ENCODE measurements at places on chromosomes 6 and 20.

DNA sequence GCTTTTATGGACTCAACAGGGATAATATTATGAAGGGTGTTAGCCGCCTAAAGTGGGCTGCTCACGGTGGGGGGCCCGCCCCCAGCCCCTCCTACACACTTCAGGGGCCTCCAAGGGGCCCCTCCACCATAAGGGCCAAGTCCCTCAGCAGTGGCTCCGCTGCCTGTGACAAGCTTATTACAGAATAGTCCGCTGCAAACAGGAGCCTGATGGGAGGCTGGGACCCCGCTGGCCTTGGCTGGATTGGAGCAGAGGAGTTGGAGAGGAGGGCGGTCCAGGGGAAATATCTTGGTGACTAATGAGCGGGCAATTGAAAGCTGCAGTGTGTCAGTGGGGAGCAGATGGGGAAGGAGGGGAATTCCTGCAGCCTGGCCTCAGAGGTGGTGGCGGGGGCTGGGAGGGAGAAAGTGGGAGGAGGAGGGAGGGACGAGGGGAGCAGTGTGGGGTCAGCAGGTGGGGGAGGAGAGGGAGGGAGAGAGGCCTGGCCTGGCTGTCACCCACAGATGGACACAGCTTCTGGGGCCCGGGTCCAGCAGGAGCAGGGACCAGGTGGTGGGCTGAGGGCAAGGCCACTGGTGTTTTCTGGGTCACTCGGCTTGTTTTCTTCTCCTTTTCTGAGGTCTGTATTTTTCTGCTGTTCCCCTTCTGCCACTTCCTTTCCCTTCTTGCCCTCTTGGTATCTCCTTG, 57.6 kb upstream of the FOXP4 start:
- DNase-seq: no peak

DNA sequence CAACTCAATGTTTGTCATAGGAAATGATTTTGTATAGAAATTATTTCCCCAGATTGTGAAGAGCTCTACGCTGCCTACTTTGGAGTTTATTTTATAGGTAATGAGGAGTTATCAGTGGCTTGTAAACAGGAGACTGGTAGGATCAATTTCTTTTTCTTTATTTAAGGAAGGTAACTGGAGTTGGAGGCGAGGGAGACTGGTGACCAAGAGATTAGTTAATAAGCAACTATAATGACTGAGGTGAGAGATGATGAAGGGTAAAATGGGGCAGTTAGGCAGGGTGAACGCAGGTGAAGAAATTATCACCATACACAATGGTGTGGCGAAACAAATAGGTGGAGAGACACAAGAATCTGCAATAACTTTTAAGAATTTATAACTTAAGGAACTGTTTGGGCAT, 100.2 kb downstream of the PRKN start:
- DNase-seq: no peak

GRCh38 chr6:116221067-116221466, 32.8 kb downstream of the TSPYL4 start:
- no peak for DNase-seq

- no peak for DNase-seq
Measured at GRCh38 chr20:61123751-61124368, 128.2 kb upstream of the CDH4 start.

- DNase-seq: no peak
Measured at GRCh38 chr6:43516367-43516696, 394 bp downstream of the YIPF3 start.

DNA sequence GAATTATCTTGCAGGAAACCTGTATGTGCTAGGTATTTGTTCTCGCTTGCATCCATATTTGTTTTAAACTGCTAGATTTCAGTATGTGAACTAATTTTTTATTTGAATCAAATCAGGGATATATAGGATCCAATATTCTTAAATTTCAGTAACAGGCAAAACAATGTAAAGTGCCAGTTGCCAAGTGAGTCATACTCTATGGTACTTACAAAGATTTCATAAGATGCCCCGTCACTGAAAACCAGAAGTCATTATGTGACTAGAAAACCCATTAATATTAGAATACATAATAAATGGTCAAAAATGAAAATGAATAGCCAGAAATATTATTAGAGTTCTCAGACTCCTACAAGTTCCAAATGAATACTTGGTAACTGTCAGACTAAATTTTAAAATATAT, 481.2 kb downstream of the TFAP2A start:
- no peak for DNase-seq

Data from NCI-H1105 treated with DMSO at 0.1 percent for 48 hours (cell line).